DMS 273 treated with DMSO at 0.1 percent for 48 hours (cell line): ENCODE measurements at places on chromosomes 11 and 22.

DNA sequence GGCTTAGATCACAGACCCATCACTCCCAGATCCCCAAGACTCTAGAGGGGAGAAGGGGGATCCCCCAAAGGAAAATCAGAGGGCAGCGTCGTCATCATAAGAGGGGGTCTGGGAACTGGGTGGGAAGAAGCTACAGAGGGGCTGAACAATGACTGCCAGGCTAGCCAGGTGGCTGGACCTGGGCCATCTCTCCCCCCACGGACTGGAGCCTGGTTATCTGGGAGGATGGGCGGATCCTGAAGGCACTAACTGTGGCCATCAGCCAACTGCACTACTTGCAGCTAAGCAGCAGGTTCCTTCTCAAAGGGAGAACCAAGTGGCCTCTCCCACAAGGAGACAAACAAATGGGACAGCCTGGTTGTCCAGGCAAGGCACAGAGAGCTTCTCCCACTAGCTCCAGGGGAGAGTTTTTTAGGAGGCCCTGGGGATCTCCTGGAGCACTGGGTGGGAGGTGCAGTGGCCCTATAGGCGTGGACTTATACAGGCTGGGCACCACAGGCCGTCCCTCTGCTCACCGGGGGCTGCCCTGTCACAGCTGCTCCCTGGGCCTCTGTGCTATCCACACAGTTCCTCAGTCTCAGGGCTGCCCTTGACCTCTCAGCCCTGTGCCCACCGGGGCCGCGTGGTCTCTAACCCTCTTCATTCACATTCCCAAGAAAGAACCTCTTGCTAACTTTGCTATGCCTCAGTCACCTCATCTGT is 15.4 kb downstream of the P2RY6 start:
- DNase-seq: no peak

GRCh38 chr22:17785185-17786184 is 11.2 kb upstream of the BID start:
- no peak for DNase-seq

- DNase-seq: no peak
Measured at GRCh38 chr11:117185736-117186430, 7.3 kb downstream of the SIDT2 start.

- DNase-seq: no peak
Measured at GRCh38 chr22:49724030-49724892, 103.4 kb downstream of the BRD1 start.

DNA sequence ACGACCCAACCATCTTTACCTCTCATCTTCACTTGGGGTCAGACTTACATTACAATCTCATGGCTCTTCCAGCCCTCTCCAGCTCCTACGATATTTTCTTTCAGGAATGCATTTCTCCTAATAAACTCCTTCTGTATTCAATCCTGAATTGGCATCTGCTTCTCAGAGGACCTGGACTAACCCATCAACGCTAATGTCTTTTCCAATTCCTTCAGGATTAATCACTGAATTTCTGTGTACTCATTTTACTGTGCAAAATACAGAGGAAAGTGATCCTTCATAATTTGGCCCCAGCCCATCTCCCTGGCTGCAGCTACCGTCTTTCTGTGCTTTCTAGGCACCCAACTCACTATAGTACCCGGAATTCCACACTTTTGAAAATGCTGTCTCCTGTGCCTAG is 239.2 kb downstream of the METTL15 start:
- no peak for DNase-seq

DNA sequence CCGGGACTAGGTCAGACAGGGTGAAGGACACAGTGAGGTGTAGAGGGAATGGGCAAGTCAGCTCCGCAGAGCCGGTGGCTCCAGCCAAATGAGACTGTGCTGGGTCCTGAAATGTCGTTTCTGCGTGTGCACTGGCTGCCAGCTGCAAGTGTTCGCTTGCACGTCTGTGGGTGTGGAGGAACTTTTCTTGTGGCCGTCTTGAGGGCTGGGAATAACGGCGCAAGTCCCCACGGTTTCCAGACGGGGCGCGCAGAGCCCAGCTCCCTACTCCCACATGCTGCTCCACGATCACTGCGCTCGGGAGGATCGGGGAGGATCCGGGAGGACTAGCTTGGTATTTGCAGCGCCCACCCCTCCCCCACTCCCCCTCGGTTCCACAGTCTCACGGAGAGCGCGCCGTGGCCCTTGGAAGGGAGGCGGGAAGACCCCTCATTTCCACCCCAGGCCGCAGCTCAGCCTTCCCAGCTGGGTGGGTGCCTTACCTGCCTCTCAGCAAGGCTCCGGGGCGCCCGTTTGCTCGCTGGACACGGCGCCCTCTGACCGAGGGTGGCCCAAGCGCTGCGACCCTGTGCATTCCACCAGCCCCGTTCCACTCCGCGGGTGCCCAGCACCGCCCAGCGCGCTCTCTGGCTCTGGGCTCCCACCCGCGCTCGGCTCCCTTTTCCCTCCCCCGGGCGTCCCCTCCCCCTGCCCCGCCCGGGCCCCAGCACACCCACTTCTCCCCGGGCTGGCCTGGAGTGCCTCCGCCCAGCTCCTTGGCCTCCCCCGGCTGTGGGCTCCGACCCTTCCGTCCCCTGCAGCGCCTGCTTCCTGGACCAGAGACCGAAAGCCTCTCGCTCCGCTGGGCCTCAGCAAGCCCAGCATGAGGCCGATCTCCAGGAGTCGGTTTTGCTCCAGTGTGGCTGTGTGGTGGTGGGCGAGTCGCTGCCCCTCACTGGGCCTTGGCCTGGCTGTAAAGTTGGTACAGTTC is at the start of gene KCNE3:
Gene KCNE3 (minus strand): TSS at position 634 of the 970 bp plus-strand sequence. CDS start 9,986 bp downstream, outside the sequence.
- no peak for DNase-seq

- DNase-seq: no peak
Measured at GRCh38 chr11:133263332-133263731, 269.0 kb downstream of the OPCML start.

DNA sequence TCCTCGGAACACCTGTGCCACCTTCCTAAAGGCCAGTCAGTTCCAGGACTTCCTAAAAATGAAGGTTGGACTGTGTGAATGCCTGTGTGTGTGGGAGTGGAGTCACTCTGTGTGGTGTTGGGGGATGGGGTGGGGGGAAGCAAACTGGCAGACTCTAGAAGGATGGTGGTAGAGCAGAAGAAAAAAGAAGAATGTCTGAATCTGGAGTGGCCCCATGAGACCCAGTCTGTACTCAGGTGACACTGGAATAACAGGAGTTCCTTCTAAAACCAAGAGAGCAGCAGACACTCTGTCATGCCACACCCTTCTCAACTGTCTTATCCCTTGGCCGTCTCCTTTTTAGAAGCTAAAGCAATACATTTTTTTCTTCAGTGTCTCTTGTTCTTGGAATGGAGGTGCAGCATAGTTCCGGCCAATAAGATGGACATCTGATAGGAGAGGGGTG is 82.9 kb downstream of the MAML2 start:
- DNase-seq: no peak

DNA sequence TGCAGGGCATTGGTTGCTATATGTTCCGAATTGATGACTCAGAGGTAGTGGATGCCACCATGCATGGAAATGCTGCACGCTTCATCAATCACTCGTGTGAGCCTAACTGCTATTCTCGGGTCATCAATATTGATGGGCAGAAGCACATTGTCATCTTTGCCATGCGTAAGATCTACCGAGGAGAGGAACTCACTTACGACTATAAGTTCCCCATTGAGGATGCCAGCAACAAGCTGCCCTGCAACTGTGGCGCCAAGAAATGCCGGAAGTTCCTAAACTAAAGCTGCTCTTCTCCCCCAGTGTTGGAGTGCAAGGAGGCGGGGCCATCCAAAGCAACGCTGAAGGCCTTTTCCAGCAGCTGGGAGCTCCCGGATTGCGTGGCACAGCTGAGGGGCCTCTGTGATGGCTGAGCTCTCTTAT is 5.4 kb upstream of the TTC36 start:
- no peak for DNase-seq

GRCh38 chr22:35884529-35884928 is 144.1 kb downstream of the RBFOX2 start:
- no peak for DNase-seq

- DNase-seq: no peak
Measured at GRCh38 chr11:10293423-10294289, at the start of gene SBF2. TSS of gene SBF2 (minus strand) at chr11:10294219. CDS start at chr11:10294069, 150 bp downstream.

DNA sequence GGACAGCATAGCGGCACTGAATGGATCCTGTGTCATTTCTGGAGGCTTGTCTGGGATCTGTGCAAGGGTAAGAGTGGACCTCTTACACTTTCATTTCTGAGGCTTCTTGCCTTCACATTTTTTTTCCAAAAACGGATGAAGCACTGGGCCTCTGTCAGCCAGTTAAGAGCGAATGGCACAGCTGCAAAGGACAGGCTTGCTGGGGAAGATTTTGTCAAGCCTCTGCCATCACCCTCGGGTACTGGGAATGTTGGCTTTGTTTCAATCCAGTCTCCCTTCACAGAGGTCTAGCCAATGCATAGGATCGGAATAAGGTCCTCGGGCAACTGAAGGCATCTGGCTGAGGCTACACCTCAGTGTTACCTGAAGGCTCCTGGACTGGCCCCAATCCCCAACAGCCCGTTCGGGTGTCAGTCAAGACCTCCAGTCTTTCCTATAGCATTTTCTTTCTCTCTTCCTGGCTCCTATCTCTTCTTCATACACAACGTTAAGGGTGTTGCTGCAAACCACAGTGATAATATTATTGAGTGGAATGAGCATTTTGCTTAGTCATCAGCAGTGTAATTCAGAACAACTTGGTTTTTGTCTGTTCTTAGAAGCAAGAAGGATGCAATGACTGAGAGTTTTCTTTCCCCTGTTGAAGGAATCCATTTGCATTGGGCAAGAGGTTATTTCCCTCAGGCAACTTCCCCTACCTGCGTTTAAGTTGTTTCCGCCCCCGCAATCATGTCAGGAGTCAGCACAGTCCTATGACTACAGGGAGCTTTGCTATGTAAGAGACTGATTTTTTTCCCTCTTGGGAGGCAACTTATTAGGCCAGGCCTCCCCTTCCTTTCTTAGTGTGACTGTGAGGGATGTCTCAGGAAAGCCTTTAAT is 22.8 kb downstream of the NPAT start:
- no peak for DNase-seq

DNA sequence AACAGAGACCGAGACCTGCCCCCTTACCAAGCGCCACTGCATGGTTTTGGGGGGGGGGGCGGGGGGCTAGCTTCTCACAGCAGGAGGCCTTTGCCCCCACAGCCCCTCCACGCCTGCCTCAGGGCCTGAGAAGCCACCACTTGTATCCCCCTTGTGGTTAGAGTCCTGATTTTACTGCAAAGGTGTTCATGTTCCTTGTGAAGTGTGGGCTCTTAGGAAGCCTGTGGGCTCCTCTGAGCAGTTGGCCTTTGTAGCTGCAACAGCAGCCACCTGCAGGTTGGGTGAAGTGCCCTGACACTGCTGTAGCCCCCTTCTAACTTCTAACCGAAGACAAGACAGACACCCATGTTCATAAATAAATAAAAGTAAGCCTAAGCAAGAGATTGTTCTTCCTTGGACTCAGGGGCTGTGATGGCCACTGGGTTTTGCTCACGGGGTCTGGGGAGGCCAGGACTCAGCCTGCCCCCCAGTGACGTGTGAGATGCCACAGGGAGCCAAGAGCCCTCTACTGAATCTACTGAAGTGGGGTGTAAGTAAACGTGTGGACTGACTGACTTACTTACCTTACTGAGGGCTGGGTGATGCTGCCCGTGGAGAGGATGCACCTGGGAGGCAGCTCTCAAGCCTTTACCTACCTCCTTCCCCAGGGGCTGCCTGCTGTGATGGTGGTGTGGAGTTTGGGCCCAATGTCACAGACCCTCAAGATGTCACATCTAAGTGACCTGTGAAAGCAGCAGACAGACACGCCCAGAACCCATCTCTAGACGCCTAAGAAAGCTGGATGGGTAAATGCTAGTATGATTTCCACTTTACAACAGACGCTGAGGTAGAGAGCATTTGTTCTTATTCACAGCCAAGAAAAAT is 25.8 kb downstream of the USP35 start:
- DNase-seq: no peak

- DNase-seq: no peak
Measured at GRCh38 chr11:14022821-14023220, 60.3 kb downstream of the SPON1 start.

DNA sequence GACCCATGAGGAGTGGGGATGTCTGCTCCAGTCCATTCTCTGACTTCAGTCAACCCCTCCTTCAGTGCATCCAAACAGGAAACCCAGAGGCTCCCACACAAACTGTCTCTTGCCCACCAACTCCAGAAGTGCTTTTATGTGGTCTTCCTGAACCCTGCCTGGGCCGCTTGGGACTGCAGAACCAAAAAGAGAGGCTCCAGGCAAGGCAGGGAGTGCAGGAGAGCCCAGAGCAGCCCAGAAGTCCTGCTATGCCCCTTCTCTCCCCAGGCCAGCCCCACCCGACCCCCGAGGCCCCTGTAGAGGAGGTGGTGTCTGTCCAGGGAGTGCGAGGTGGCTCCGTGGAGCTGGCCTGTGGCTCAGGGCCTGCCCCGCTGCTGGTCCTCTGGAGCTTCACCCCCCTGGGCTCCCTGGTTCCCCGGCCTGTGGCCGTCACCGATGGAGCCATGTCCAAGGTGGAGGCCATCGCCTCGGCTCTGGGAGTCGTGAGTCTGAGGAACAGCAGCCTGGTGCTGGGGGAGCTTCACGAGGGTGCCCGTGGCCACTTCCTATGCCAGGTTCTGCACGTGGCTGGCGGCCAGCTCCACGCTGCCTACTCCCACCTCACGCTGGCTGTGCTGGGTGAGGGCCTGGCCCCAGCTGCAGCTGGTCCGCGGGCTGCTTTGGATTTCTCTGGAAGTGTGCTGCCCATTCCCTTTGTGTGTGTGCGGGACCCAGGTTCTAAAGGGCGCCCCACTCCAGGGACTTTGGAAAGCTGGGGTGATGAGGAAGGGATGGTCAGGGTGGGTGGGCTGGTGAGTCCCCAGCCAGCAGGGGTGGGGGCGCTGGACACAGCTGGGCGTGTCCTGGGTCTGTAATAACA is 1.8 kb downstream of the VSIG10L2 start:
- DNase-seq: no peak

- DNase-seq: no peak
Measured at GRCh38 chr11:57920971-57921370, 102.7 kb upstream of the OR9Q1 start.

- DNase-seq: no peak
Measured at GRCh38 chr11:17770917-17771316, 36.3 kb downstream of the KCNC1 start.

GRCh38 chr11:130911306-130911705 is 5.0 kb downstream of the SNX19 start:
- DNase-seq: no peak

DNA sequence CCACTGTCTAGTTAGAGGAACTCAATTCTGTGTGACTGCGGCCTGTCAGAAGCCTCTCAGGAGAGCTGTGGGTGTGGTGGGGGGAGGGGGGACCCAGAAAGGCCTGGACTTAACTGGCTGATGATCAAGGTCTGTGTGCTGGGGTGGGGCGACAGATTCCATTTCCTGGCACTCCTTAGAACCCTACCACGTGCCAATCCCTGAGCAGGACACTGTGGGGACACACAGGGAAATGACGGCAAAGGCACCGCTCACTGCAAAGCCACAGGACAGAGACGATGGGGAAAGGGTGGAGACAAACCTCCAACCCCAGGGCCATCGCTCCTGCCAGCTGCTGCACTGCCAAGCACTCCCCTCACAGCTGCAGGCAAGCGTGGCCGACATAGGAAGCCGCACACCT is 58.4 kb upstream of the BID start:
- no peak for DNase-seq

GRCh38 chr11:132605825-132606570 is 926.3 kb downstream of the OPCML start:
- no peak for DNase-seq
